ENCODE measurements at places on chromosomes 1 and 21.

GRCh38 chr1:234913771-234914170 is 214.9 kb downstream of the TOMM20 start:
- no peak for DNase-seq

- DNase-seq: no peak
Observed at GRCh38 chr21:42997053-42997452, 22.7 kb downstream of the PKNOX1 start.

- DNase-seq: no peak
Observed at GRCh38 chr1:227225715-227226346, 92.5 kb downstream of the CDC42BPA start.

GRCh38 chr1:226349801-226350518 is 41.0 kb upstream of the LIN9 start:
- DNase-seq: no peak

DNA sequence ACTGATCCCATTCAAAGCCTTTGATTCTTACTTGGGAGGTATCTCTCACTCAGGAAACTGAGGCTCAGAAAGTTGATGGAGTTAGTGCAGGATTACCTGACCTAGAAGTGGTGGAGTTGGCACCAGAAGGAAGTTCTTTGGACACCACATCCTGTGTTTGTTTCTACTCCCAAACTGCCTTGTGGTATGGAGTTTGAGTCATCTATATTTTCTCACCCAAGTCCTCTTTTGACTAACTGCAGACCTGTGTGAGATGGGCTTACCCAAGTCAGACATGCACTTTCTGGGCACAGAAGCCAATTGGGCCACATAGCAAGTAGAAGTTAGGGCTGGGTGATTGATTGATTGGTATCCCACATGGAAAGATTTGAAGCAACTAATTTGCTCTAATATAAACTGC is 36.1 kb downstream of the FGGY start:
- DNase-seq: no peak

DNA sequence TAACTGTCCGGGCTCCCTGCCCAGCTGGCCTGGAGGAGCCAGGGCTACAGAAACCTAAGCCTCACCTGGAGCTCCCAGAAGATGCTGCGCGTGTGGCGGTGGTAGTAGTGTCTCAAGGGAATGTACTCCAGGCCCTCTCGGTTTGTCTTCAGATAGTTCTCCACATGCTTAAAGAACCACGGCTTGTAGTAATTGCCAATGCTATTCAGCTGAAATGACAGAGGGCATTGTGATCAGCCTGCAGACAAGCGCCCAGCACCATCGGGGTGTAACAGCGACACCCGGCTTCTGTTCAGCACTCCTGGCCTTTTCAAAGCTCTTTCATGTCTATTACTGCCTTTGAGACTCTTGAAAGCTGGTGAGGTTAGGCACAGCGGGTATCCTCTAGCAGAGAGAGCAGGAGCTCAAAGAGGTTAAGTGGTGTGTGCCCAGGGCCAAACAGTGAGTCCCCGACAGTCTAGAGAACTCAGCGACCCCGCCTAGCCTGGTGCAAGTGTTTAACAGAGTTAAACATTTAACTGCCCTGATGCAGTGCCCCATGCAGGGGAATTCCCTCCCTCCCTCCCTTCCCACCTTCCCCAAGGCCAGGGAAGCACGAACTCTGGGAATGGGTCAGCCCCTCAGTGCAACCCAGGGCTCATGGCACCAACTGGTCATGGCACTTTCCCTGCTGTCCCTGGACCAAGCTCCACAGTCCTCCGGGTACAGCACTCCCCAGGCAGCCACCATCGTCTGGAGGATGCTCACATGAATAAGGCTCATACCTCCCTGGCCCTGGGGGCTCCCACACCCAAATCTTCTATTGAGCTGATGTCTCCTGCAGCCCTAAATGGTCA is 21.5 kb downstream of the DHCR24 start:
- DNase-seq: no peak

GRCh38 chr1:42380586-42381279 is at the start of gene RIMKLA:
Gene RIMKLA (plus strand): TSS chr1:42380792. CDS start chr1:42380935, 143 bp downstream.
- peak; percentile 72 for DNase-seq

DNA sequence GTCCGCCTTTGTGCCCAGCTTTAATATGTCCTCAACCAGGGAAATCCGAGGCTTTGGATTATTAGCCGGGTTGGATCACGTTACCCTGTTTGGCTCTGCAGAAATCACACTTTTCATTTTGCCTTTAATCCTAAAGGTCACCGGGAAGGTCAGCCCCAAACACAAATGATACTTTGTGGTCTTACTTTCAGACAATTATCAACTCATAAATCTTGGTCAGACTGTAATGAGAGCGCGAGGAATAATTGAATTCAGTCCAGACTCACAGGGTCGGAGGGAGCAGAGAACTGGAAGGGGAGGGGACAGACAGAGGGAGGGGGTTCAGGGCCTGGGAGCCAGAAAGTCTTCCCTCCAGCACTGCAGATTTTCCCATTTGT is 91.7 kb upstream of the NFIA start:
- no peak for DNase-seq

GRCh38 chr1:202237052-202237451 is 43.5 kb downstream of the LGR6 start:
- DNase-seq: peak; percentile 79

DNA sequence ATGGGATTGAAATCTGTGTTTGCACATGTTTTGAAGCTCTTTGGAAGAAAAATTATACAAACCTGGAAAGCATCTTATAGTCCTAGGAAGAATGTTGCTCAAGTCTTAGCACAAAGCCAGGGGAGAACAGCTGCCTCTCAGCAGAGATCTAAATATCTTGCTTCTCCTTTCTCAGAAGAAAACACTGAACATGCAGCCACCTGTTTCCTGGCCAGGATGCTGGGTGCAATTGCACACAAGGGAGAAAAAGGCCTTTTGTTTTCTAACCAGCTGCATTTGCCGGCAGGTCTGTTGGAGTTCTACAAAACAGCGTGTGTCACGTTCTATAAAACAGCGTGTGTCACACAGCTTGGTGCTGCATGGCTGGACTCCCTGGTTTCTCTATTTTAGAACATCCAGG is 259.6 kb upstream of the PLD5 start:
- no peak for DNase-seq

- DNase-seq: no peak
Observed at GRCh38 chr1:107871259-107871658, 93.7 kb downstream of the VAV3 start.

- no peak for DNase-seq
Observed at GRCh38 chr1:96416111-96416595, 305.4 kb upstream of the PTBP2 start.

- DNase-seq: no peak
Observed at GRCh38 chr1:6867729-6868659, 82.7 kb downstream of the CAMTA1 start.

DNA sequence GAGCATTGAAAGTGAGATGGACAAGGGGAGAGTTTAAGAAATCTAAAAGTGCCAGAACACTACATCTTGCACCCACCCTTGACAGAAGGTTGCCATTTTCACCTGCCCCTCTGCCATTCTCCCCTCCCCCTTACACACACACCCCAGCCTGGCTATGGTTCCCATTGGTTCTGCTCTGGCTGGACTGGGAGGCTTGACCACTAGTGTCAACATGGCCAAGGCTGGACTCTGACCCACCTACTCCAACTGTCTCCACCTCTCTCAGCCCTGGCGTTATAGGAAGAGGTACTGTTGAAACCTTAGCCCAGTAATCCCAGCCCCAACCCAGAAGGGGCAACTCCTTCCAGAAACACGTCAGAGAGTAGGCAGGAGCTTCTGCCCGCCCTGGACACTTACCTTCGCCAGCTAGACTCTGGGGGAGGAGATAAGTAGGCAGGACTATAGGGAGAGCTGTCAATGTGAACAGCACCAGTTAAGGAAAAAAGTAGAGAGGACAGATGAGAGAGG is 4.5 kb downstream of the CRTC2 start:
- DNase-seq: peak; percentile 89

DNA sequence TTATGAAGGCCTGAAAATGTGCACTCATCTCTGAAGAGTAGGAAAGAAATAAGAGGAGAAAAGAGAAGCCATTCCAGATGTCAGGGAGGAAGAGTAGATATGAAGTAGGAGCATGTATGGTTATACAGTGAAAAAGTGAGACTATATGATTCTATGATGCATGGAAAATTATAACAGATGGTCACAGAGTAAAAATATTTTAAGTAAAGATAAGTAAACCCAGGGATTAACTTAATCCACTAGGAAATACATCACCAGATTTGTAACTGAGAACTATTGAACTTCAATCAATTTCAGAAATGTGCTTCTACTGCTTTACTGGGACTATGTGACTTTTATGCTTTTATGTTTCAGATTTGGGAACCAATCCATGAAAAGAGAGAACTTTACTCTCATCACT is at the start of gene OR10J1:
TSS of gene OR10J1 (plus strand) at position 301 of the 400 bp plus-strand sequence. CDS start at position 371, 70 bp downstream.
- DNase-seq: no peak

- DNase-seq: no peak
Observed at GRCh38 chr1:26016258-26016952, 5.2 kb upstream of the EXTL1 start.

All from HuH-7.5 (cell line).